ENCODE measurements at places on chromosomes 6 and 20. TPM values are rescaled to one million over a fixed set of nuclear protein-coding genes. Genes with fewer than 3 reads are reported as not detected.

CCM2L gene
- total RNA-seq = 1.2 TPM

GRCh38 chr20:35541118-35541782 is 628 bp upstream of the ERGIC3 start:
- DNase-seq = no peak

DNA sequence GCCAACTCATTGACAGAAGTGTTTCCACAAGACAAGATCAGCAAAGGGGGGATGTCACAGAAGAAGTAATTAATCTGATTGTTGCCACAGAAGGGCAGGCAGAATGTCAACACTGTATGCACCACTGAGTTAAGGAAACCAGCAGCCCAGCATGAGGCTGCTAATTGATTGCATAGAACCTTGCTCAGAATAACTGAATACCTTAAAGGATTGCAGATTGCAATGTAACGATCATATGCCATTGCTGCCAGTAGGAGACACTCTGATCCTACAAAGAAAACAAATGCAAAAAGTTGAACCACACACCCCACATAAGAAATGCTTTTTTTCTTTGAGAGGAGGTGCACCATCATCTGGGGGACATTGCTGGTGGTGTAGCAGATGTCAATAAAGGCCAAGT is 13.1 kb downstream of the OR5V1 start:
- DNase-seq = no peak

GRCh38 chr6:124203101-124203811 is 399.6 kb downstream of the NKAIN2 start:
- no peak for DNase-seq

GRCh38 chr20:52565614-52566013 is 374.0 kb upstream of the ZFP64 start:
- no peak for DNase-seq

DNA sequence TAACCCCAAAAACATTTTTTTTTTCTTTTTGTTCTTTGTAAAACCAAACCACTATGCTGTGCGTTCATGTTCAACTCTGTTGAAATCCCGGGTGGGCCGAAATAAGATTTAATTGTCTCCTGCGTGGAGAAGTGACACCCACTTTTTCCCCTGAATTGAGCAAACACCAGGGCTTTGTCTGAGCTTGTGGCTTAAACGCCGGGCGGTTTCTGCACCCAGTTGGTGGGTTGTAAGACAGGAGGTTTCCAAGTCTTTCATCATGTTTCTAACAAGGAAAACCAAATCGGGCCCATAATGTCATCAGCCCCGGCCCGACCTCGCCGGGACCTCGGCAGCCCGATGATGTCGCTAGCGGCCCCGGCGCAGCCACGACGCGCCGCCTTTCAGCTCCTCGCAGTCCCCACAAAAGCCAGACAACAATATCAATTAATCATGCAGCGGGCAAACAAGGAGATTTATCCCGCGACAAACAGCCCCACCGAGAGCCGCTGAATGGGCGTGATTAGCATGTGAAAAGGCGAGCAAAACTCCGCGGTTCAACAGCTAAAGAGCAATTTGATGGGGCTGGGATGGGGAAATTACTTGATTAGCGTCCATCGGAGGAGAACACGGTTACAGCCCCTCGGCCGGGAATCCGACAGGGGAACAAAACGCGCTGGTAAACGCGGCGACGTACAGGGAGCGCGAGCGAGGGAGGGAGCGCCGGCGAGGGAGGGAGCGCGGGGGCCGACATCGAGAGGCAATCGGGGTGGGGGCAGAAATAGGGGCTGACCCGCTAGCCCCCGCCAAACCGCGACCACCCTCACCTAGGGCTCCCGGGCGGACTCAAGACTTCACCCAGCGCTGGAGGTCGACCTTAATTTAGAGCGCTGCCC is 5.3 kb downstream of the LINC00237 start:
- DNase-seq = no peak

- no peak for DNase-seq
Observed at GRCh38 chr6:125816828-125817280, 26.1 kb downstream of the NCOA7 start.

DNA sequence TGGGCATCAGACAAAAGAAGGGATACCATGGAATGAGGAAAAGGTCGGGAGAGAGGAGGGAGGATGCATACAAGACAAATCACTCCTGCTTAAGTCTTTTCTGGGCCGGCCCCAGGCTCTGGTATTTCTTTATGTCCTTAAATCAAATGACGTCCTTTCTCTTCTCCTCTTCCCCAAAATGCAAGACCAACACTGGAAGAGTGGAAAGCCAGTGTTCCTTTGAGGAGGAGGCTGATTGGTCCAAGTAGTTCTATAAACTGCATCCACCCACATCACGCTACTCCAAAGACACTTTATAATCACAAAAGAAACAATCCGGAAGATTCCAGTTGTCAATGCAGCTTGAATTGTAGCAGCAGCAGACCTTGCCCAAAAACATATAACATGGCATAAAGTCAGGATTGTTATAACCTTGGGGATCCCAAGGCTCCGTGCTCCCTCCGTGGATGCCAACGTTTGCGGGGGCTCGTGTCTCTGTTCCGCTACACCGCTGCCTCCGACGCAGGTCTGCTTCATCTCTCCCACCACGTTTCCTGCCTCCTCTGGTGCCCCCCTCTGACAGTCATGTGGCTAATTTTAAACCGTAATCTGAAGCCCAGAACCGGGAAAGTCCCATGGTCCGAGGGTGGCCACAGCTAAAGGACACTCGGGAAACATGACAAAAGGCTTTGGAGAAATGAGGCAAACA is 47.1 kb downstream of the MCUR1 start:
- DNase-seq = no peak
